ENCODE measurements at places on chromosomes 13 and 19.

GRCh38 chr13:112670864-112671263 lies 19.0 kb upstream of the ATP11A start:
- no peak for DNase-seq

- DNase-seq = no peak
These were observed 151.7 kb upstream of the TSHZ3 start for GRCh38 chr19:31500946-31501345.

DNA sequence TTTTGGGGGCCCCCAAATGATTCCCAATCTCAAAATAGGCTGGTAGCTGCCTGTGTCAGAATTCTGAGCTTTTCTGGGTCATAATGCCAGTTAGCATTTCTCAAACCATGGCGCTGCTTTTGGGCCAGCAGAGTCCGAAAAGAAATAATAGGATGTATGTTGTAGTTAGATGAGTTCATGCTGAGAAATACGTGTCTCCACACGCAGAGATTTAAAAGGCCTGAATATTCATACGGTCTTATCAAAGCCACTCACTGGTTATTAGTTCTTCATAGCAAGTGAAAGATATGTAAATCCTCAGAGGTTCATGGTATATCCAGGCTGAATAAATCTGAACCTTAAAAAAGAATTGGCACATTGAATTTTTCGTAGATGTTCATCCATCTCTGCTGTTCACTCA lies 124.5 kb downstream of the SHISA2 start:
- DNase-seq = no peak

- DNase-seq = no peak
These were observed 456.4 kb downstream of the FGF14 start for GRCh38 chr13:101945435-101945834.

DNA sequence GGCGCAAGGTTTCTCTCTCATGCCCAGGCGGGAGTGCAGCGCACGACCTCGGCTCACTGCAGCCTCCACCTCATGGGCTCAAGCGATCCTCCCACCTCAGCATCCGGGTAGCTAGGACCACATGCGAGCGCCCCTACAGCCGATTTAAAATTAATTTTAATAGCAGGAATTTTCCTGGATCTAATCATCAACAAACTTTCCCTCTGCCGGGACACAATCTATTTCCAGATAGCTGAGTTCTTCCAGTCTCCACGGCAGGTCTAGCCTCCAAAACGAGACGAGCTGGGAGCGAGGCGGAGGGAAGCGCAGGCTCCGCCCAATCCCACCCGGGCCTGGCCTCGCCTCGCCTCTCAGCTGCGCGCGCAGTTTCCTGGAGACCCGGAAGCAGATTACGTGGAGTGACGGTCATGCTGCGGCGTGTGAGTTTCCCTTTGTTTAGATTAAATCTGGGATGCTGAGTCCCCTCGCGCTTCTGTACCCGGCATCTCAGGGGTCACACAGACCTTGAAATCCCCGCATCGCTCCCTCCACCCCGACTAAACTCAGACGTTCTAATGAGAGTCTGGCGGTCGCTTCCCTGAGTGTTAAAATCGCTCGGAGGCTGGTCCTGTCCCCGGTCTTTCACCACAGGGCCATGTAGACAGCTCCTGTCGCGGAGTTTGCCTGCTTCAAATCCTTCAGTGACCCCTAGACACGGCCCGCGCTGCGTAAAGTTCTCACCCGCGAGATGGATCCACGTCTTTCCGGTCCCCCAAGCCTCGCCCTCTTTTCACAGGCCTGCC lies at the start of gene ZNF880:
Gene ZNF880 (plus strand): TSS at position 365 of the 782 bp plus-strand sequence. CDS start 43 bp downstream, at position 408.
- DNase-seq = peak; percentile 86

DNA sequence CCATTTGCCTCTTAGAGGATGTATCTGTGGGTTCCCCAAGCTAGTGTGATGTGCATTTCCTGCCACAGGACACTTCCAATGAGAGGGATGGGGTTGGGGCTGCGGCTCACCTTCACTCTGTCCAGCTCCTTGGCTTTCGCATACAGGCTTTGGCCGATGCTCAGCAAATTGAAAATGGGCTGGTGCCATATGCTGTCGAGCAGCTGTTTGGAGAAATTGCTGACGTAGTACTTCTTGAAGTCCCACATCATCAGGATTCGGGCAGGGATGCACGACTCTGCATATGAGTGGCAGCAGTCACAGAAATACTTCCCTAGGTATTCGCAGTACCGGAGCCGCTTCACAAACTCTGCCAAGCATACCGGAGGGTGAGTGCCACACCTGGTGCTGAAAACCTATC lies 37.0 kb downstream of the RUBCNL start:
- DNase-seq = no peak

- DNase-seq = no peak
These were observed 527 bp downstream of the PODNL1 start for GRCh38 chr19:13937479-13938300.

DNA sequence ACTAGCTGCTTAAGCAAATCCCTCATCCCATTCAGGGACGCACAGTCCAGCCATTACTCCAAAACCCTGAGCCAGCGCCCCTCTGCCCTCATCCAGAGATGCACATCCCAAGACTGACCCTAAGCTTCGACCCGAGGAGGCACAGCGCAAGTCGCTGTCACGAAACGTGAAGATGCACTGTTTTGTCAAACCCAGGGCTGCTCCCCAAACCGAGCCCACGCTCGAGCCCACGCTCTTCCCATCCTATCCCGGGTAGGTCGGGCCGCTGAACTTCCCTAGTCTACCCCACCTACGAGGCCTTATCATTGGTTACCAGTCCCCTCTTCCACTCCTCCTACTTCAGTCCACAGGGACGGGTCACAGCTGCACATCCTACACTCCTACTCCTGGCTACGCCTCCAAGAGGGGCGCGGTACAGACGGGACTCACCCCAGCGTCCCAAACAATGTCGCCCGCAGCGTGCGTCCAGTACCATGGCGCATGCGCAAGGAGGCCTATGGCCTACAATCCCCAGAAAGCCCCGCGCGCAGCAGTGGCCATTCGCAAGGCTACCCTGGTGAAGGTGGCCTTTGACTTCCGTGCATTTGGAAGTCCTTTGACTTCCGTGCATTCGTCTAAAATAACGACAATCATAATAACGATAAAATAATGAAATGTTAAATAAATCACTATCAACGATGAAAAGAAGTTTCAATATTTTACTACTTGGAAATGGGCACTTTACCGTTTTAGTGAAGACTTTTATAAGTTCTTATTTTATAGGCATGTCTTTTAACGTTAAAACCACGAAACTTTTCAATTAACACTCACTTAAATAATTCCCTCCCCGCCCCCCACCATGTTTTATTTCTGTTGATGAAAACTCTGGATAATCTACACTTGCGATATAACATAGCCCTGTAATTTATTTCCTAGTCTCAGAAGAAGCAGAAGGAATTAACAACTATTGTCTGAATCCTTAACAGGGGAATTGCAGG lies at the start of gene ZNF285:
Gene ZNF285 (minus strand): TSS at position 470 of the 977 bp plus-strand sequence. CDS start 4,395 bp downstream, outside the sequence.
- peak; percentile 35 for DNase-seq

DNA sequence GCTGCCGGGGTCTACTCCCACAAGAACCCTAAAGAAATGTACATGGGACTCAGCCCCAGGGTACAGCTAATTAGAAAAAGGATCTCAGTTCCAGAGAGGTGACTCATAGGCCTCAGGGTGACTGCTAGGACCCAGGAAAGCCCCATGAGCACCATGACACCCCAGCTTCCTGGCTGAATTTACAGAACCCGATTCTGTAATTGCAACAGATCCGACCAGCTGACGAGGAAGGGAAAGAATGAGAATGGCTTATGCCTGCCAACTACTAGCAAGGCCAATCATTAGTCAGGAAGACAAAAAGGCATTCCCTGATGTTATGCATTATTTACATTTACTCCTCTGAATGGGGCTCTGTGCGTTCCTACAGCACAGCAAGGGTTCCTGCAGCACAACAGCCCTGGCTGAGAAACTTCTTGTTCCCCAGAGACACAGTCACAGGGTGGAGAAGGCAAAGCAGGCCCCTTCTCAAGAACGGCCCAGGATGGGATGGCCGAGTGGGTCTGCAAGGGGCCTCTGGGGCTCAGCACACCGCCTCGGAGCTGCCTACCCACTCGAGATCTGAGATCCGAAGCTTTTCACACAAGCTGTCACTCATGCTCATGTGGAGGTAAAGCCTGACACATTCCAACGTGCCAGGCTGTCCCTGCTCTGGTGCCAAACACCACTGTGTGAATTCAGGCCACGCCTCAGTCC lies 27.2 kb downstream of the PBX4 start:
- peak; percentile 52 for DNase-seq

- no peak for DNase-seq
These were observed 40.5 kb downstream of the EFNB2 start for GRCh38 chr13:106494936-106495335.

GRCh38 chr19:53785196-53785889 lies 38.8 kb downstream of the NLRP12 start:
- no peak for DNase-seq

DNA sequence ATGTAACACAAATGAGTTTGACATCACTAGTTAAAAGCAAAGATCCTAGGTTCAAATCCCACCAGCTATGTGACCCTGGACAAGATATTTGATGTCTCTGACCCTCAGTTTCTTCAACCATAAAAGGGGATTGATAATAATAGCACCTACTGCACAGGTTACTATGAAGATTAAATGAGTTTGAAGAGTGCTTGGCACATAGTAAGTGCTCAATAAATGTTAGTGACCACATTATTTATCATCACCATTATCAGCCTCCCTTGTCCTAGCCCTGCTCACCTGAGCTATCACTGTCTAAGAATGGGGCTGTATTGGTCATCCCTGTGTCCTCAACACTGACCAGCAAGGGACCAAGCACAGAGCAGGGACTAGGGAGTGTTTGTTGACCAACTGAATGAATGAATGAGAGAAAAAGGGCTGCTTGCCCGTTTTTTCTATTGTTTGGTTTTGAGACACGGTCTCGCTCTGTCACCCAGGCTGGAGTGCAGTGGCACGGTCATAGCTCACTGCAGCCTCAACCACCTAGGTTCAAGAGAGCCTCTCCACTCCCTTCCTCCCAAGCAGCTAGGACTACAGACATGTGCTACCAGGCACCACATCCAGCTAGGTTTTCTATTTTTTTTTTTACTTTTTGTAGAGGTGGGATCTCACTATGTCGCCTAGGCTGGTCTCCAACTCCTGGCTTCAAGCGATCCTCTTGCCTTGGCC lies 26.6 kb upstream of the DACT3 start:
- no peak for DNase-seq

DNA sequence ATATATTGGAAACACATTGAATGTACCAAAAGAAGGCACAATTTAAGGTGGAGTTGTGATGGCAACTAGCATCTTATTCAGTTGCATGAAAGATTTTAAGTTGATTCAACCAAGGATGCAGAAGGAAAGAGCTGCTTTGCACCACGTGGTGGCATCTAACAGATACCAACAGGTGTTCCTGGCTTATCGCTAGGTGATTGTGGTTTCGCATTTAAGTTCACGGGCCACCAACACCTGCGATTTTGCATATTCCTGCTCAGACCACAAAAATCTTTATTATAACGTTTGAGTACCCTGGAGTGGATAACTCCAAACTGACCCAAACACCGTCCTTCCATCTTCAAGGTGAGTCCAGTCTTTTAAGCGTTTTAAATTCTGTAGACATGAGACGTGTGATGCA lies 45.3 kb downstream of the RGCC start:
- DNase-seq = no peak

GRCh38 chr19:14325863-14326262 lies 55.4 kb upstream of the ADGRE5 start:
- no peak for DNase-seq

DNA sequence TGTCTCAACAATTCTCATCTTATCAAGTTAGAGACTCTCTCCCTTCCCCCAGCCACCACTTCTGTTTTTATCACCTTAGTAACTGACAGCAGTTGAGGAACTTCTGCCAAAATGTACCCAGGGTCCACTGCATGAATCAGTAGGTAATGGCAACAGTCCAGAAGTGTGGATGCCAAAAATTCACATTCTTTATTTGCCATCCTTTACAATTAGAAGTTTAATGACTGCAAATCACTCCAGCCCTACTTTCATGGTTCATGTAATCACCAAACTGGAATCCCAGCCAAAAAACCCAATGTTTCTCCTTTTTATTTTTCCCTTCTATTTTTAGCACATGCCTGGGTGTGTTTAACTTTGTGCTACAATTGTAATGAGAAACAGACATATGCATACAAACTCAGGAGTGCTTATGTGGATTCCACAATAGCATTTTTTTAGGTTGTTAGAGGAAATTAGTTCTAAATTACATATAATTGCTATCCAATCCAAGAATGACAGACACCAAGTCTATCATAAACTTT lies 243.5 kb downstream of the RGCC start:
- DNase-seq = no peak

DNA sequence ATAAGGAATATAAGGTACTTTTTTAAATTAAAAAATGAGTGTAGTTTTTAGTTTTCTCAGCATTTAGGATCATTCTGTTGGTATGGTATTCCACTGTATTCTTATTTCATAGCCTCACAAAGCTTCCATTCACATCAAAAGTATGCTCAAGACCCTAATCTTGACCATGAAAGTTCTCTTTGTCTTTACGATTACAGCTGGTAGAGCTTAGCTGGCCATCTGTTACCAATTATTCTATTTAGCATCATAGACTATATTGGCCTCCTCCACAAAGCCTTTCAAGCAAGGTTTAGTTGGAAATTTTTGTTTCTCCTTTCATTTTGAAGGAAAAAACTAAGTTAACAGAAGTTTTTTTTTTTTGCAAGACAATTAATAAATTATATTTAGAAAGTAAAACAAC lies 245.1 kb downstream of the KCTD12 start:
- no peak for DNase-seq

DNA sequence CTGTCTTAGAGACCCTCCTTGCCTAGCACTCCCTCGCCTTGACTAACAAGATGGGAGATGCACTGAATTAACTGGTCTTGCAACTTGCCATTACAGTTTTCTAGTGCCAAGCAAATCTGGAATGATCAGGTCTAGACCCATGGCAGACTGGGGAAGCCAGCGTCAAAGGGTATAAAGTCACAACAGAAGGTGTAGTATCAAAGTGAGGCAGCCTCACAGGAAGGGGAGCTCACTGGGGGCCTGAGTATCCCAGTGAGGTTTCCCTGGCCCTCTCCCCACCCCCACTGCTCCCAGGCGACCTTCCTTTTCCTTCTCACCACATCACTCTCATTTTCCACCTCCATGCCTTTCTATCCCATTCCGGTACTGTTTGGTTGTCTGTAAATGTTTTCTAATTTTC lies 83.5 kb upstream of the DOCK9 start:
- no peak for DNase-seq

DNA sequence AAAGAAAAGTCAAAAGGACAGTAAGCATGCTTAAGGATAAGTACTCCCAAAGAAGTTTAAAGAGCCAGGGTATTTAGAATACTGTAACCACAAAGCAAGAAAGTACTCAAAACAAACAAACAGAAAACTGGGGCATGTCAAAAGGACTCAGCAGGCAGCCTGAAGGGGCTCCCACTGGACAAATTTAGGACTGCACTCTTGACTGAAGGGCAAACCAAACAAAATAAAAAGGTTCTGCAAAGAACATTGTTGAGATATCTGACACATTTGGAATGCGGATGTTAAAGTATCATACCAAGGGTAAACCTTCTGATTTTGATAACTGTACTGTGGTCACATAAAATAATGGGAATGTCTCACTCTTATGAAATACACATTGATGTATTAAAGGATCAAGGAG lies 157.4 kb downstream of the TNFSF13B start:
- no peak for DNase-seq

- peak; percentile 71 for DNase-seq
These were observed 1.8 kb upstream of the APOE start for GRCh38 chr19:44903602-44904425.

GRCh38 chr13:108911807-108912206 lies 282.4 kb downstream of the MYO16 start:
- no peak for DNase-seq

- no peak for DNase-seq
These were observed 14.8 kb upstream of the ZNF431 start for GRCh38 chr19:21127001-21127400.

GRCh38 chr13:65063753-65064152 lies 2166.4 kb downstream of the PCDH9 start:
- DNase-seq = no peak

Measured in activated CD4-positive, alpha-beta T cell treated with anti-CD3 and anti-CD28 coated beads for 24 hours (primary cell).